OCI-LY7 (cell line): ENCODE measurements at places on chromosomes 16 and 17. TPM values are rescaled to one million over a fixed set of nuclear protein-coding genes. Genes with fewer than 3 reads are reported as not detected.
A peak's percentile ranks its signal among the peaks of the same experiment; 100 is the strongest.

DNA sequence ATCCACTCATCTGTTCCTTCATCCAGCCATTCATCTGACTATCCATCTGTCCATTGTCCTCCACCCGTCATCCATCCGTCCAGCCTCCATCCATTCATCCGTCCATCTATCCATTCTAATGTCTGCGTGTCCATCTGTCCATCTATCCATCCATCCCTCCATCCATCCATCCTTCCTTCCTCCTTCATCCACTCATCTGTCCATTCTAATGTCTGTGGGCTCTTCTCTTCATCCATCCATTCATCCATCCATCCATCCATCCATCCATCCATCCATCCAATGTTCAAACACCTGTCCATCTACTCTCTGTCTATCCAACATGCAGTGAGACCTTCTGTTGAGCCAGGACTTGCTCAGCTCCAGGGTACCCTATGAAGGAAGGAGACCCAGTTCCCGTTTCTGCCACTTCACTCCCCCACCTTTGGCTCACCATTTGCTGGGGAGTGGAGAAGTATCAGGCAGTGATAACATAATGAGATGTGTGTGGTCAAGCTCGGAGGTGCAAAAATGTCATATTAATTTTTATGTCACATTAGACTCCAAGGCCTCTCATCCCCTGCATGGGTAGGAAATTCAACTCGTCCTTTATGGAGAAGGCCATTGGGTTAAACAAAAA is 36.5 kb upstream of the ADGRG1 start:
- DNase-seq = no peak

GRCh38 chr16:4915226-4915761 is 21.7 kb downstream of the PPL start:
- DNase-seq = no peak

- DNase-seq = no peak
These were observed 28.6 kb downstream of the EPN2 start for GRCh38 chr17:19265755-19266154.

- no peak for DNase-seq
These were observed 2.8 kb downstream of the PLCD3 start for GRCh38 chr17:45129426-45129939.

DNA sequence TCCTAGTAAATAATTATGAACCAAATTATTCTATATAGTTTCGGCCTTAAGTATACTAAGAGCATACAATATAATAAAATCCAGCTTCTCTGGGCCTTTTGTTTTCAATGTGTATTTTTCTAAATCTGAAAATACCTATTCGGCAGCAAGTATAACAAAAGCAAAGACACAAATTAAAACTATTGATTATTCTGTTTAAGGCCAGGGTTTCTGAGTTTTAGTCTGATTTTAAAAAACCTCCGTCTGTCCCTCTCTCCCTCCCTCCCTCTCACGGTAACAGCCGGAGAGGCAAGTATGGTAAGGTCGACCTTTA is 1.5 kb downstream of the TOB1 start:
- no peak for DNase-seq

GRCh38 chr16:79253100-79253631 is 347.4 kb downstream of the MAF start:
- DNase-seq = no peak

DNA sequence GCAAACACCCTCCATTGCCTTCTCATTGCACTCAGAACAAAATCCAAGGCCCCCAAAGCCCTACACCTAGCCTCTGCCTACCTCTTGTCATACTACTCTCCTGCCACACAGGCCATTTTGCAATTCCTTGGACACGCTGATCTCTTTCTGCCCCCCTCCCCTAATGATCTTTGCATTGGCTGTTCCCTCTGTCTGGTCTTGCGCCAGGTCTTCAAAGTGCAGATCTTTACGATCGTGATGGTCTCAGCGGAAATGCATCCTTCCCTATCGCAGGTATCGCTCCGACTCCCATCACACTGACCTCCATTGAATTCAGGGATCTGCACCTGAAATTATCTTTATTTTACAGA is 777 bp upstream of the MOSMO start:
- peak; percentile 9 for DNase-seq

- no peak for DNase-seq
These were observed 65.8 kb upstream of the GNG13 start for GRCh38 chr16:866252-866896.

GRCh38 chr16:58464047-58464915 is 35.7 kb upstream of the NDRG4 start:
- DNase-seq = no peak

PRR35 gene
- not detected in 2 replicates for total RNA-seq

MYH2 gene
- not detected in 2 replicates for total RNA-seq
